ENCODE measurements at places on chromosomes 7 and 10. TPM values are rescaled to one million over a fixed set of nuclear protein-coding genes. Genes with fewer than 3 reads are reported as not detected.

CPVL gene
- total RNA-seq: not detected

SLC26A5 gene
- 0.14 TPM for total RNA-seq

FASTK gene
- total RNA-seq: 50.1 TPM

CHRM2 gene
- total RNA-seq: not detected

STX1A gene
- 14.8 TPM for total RNA-seq
